ENCODE measurements at places on chromosomes 4 and X.

DNA sequence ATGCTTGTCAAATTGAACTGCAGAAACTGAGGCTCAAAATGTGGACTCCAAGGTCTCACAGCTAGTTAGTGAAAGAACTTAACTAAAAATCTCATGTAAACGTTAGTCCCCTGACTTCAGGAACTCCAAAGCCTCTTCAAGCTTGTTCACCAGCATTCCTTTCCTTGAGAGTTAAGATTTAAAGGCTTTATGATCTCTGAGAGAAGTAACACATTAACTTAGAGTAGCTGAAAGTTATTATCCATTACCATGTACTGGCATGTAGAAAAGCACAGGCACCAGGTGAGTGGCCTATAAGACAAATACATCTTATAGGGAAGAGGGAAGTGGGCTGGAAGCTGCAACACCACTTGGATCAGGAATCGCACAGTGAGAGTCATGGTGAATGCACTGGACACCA lies 15.3 kb downstream of the PARM1 start:
- no peak for DNase-seq

DNA sequence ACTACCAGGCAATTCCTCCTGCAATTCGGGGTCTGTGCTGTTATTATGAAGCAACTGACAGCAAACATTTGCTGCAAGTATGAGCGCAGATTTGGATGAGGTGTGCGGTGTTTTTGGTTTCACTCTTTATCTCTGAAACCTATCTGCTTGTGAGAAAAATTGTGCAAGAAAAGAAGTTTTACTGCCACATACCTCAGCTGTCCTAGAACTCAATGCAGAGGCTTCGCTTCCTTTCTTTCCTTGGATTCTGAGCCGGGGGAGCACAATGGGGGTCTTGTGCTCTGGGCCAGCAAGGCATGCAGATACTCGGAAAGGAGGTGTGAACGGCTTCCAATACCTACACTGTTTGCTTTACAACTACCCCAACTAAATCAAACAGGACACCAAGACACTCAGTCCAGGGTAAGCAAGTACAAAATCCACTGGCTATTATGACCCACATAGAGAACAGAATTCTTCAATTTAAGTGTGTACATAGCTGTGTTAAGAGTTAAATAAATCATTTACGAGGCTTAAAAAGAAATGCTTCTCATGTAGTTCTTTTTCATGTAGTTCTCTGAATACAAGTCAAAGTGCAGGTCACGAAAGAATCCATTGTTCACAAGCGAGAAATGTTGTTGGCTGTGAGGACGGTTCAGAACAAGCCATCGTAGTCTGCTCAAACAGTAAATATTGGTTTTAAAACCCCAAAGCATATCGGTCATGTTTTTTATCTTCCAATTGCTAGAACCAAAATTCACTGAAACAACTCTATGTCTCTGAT lies 1.1 kb downstream of the SORBS2 start:
- no peak for DNase-seq

GRCh38 chr4:175109933-175110332 lies 191.8 kb downstream of the ADAM29 start:
- no peak for DNase-seq

DNA sequence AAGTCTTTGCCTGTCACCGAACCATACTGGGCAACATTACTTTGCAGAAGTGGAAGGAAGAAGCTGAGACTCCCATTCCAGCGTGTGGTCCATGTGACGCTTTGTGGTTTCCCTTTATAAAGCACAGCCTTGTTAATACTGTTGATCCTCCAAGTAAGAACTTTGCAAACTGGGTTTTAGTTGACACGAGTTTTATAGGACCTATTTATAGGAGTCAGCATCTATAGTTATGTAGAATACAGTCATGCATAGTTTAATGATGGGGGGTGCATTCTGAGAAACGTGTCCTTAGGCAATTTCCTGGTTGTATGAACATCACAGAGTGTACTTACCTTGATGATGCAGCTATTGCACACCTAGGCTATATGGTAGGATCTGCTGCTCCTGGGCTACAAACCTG lies 1879.4 kb upstream of the TENM3 start:
- DNase-seq, result no peak

GRCh38 chr4:40548256-40548655 lies 81.4 kb downstream of the RBM47 start:
- no peak for DNase-seq

- DNase-seq, result no peak
Observed at GRCh38 chr4:84685105-84685504, 102.2 kb downstream of the CDS1 start.

- no peak for DNase-seq
Observed at GRCh38 chrX:52995987-52996331, 37.6 kb upstream of the FAM156A start.

DNA sequence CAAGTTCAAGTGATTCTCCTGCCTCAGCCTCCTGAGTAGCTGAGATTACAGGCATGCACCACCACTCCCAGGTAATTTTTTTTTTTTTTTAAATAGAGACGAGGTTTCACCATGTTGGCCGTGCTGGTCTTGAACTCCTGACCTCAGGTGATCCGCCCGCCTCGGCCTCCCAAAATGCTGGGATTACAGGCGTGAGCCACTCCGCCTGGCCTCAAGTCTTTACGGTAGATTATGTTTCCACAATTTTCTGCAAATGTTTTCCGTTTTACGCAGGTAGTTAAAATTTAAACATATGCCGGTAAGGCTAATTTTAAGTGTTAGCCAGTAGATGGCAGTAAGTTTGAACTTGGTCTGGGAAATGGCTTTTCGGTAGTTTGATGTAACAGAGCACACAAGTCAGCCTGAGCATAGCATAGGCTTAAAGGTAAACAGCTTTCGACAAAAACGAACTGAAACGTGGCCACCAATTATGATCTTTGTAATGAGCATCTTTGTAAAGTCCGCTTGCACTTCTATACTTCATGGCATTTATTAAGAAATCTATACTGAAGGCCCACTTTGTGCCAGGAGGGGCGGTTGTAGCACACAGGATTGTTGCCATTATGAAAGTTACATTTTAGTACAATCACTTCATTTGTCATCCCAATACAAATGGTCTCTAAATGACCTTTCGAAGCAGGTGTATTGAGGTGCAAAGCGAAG lies 31.1 kb downstream of the CCKAR start:
- no peak for DNase-seq

DNA sequence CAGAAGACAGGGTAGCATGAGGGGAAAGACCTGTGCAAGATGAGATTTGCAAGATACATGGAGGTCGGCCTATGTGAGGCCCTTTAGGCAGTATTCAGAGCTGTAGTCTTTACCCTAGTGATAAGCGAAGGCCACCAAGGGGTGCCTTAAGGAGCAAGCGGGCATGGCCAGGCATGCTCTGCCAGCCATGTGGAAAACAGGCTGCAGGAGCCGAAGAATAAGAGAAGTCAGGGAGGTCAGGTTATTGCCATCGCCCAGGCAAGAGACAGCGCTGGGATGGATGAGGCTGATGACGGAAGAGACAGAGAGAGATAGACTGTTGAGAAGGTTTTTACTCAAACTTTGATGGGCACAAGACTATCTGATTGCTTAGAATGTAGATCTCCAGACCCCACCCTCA lies 7.0 kb upstream of the FATE1 start:
- DNase-seq, result no peak

DNA sequence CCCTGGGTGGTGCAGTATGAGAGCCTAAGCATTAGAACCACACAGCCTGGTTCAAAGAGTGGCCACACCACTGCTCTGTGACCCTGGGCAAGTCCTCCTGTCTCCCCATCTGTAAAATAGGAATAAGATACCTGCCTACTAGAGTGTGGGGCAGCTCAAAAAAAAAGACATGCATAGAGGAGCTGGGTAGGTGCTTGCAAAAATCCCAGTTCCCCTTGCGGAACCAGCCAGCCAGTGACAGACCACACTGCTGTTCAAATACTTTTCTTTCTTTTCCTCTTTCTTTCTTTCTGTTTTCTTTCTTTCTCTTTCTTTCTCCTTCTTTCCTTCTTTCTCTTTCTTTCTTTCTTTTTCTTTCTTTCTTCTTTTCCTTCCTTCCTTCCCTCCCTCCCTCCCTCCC lies 63.0 kb upstream of the TRIM2 start:
- DNase-seq, result no peak

GRCh38 chr4:73912191-73912590 lies 43.0 kb downstream of the CXCL1 start:
- no peak for DNase-seq

DNA sequence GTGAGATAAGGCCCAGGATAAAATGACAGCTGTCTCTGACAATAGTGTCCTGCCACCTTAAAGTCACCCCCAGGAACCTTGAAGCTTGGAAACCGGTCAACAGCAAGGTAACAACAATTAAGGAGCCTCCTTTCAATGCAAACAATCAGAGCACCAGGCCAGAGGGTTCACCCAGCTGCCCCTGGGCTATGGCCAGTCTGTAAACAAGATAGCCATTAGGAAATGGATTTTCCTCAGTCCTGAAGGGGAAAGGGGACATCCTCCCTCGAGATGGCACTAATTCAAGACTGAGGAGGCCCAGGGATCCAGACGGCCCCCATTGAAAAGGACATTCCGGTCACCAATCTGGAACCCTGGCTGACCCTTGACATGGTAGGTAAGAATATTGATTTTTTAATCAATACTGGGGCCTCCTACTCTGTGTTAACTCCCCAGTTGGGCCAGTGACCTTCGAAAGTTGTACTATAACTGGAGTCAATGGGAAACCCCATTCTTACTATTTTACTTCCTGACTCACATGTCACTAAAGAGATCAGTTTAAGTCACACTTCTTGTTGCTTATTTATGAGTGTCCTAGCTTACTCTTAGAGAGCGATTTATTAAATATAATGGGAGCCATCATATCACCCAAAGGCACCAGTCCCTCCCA lies 61.7 kb upstream of the CT45A1 start:
- no peak for DNase-seq

GRCh38 chr4:3442959-3443749 lies 1.4 kb downstream of the HGFAC start:
- DNase-seq, result no peak

DNA sequence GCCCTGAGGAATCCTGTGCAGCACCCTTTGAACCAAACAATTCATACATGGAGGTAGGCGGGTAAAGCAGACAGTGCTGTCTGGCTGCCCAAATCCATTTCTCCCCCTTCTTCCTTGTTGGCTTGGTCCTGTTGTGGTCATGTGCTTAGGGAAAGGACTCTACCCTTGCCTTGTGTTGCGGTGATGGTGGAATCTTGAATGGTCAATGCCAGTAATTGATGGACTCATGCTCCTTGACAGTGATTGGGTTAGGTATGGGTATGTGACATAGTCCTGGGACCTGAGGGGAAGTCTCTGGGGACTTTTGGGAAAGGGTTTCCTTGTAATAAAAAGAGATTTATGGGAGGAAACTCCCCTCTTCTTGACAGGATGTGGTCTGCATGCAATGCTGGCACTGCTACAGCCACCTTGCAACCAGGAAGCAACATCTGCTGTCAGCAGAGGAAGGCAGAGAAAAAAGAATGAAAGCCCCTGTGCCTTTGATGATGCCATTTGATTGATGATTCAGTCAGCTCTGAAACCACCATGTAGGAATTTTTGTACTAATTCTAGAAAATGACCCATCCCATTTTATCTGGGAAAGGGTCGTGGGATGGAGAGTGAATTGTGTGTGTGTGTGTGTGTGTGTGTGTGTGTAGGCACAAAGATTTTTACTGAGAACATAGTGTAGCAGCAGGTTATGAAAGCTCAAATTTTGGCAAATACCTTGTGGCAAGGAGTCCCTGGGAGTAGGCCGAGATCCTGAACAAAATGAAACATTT lies 30.0 kb upstream of the HUWE1 start:
- DNase-seq, result no peak

- DNase-seq, result no peak
Observed at GRCh38 chrX:13996650-13997049, 33.0 kb downstream of the GEMIN8 start.

- DNase-seq, result no peak
Observed at GRCh38 chr4:181146051-181146450, 1097.2 kb upstream of the TENM3 start.

DNA sequence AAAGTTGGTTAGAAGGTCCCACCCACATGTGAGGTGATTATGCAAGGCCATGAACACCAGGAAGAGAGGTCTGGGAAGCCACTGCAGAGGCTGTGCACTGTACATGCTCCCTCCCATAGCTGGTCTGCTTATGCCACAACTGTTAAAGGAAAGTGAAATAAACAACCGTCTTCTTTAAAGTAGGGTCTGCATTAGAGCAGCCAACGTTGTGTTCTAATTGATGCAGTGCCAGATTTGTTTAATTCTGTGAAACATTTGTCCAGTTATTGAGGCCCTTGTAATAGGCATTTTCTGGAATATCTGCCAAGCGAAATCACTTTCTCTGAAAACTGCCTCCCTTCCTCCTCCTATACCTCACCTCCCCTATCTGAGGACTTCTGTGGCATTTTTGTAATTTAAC lies 224.0 kb upstream of the LNX1 start:
- no peak for DNase-seq

GRCh38 chrX:31355206-31355955 lies 283.5 kb upstream of the FTHL17 start:
- DNase-seq, result no peak

- DNase-seq, result no peak
Observed at GRCh38 chrX:148049441-148049840, 68.3 kb downstream of the FMR1NB start.

- no peak for DNase-seq
Observed at GRCh38 chr4:162392946-162393345, 229.1 kb upstream of the FSTL5 start.

DNA sequence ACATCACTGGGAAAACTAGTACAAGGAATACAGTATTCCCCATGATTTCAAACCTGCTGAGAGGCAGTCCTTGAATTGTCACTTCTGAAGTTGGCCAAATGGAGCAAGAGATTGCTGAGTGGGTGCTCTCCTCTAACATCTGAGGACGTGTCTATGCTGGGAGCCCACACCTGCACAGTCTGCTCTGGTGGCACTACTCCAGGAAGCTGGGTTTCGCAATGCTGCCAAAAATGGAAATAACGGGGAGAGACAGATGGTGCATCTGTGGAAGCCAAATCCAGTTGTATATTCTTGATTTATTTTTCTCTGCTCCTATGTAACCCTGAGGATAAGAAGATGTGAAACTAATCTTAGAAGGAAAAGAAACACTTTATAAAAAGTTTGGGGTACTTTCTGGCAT lies 240.1 kb upstream of the CTSO start:
- DNase-seq, result no peak

GRCh38 chr4:77185686-77186085 lies 28.7 kb downstream of the CCNG2 start:
- DNase-seq, result no peak
